ENCODE measurements at places on chromosomes 13 and 19.

DNA sequence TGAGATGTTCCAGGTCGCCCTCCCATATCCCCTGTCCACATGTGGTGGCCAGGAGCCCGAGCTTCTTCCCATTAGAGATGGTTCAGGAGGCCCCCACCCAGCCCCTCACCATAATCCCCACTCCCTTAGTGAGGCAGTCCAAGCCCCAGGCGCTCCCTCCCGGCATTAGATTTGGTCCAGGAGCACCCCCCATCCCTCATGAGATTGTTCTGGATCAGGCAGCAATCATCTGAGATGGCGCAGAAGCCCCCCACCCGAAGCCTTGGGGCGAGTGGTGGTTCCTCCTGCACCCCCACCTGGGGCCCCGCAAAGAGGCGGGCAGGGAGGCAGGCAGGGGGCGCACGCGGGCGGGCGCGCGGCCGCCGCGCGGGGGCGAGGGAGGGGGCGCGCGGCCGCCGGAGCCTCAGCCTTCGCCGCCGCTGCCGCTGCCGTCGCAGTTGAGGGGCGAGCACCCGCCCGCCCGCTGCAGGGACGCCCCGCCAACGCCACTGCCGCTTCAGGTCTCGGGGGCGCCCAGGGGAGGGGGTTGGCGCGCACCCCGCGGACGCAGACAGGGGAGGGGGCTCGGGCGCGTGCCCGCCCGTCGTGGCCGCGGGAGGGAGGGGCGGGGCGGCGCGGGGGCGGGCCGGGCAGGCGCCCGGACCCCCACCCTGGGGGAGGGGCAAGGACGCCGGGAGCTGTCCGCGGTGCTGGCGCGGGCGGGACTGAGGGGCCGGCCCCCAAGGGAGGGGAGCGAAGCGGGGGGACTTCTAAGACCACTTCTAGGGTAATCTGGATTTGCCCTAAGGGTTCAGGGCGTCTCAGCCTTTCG lies 46.4 kb upstream of the SHKBP1 start:
- no peak for DNase-seq

DNA sequence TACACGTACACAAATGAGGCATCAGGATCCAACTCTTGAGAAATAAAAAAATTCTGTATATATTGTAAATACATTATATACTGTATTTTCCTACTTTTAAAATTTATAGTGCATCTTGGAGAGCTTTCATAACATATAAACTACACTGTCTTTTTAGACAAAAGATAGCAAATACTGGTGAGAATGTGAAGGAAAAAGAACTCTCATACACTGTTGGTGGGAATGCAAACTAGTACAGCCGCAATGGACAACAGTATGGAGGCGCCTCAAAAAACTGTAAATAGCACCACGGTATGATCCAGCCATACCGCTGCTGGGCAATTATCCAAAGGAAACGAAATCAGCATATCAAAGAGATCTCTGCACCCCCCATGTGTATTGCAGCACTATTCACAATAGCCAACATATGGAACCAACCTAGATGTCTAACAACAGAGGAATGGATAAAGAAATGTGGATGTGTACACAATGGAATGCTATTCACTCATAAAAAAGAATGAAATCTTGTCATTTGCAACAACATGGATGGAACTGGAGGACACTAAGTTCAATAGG lies 292.4 kb downstream of the EFNB2 start:
- no peak for DNase-seq

- no peak for DNase-seq
These were observed 1.2 kb downstream of the S1PR4 start for GRCh38 chr19:3179739-3180293.

DNA sequence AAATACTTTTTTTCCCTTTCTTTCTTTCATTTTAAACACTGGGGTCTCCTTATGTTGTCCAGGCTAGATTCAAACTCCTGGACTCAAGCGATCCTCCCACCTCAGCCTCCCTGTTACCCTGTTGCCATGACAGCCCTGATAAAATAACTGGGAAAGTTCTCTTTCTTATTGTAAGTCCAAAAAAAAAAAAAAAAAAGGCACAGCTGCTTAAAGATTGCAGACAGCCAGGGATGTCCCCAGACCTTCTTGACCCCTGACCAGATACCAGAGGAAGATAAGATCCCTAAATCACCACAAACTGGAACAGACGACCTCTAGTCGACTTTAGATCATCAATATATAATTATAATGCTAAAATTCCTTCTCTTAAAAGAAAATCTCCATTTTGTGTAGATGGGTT lies 1.1 kb upstream of the MVB12A start:
- DNase-seq = no peak

DNA sequence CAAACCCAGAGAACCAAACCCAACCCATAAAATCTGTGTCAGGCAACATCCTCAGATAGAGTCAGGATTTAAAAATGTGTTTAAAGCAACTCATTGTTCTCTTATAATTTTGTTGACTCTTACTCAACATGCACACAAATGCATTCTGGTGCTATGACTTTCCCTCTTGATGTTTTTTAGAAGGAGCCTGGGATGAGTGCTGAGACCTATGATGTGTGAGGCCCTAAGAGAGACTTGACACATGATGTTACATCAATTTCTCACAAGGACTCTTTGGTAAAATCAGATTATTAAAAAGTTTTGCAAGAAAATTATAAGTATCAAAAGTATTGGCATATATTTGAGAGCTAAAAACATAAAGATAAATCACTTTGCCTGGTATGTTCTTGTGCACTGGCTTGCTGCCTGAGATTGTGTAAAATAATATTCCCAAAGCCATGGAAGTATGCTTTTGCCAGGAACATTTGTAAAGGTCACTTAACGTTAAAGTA lies 173.9 kb downstream of the DCLK1 start:
- DNase-seq = peak; percentile 69

GRCh38 chr13:37893321-37893720 lies 23.7 kb upstream of the TRPC4 start:
- no peak for DNase-seq

- DNase-seq = no peak
These were observed 15.8 kb upstream of the ELF1 start for GRCh38 chr13:41034881-41035280.

DNA sequence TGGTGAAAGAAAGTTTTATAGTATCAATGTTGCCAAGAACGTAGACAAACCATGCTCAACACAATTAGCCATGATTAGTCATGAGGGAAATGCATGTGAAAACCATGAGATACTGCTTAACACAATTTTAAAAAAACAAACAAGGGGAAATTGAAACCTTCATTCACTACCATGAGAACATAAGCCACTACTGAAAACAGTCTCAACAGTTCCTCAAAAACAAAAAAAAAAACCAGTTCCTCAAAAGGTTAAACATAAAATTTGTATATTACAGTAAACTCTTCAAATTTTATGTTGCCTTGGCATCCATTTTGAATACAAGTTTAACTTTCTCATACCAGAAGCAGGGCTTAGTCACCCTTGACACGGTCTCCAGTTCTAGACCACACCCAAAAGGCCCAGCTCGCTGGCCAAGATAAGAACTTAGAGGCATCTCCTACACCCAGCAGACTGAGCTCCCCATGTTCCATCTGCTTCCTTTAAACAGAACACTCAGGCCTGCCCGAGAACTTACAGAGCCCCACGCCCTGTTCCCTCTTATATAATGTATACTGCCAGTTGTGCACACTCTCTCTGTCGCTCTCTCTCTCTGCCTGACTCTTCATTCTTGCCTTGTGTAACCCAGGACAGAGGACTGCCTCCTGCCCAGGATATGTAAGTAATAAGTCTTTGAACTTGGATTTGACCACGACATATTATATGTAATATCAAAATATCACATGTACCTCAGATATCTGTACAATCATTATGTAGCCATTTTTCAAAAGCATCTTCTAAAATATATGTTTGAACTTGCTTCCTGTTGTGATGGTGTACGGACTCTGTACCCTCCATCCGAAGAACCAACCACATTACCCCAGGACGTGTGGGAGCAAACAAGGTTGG lies 67.4 kb downstream of the STK24 start:
- peak; percentile 76 for DNase-seq

DNA sequence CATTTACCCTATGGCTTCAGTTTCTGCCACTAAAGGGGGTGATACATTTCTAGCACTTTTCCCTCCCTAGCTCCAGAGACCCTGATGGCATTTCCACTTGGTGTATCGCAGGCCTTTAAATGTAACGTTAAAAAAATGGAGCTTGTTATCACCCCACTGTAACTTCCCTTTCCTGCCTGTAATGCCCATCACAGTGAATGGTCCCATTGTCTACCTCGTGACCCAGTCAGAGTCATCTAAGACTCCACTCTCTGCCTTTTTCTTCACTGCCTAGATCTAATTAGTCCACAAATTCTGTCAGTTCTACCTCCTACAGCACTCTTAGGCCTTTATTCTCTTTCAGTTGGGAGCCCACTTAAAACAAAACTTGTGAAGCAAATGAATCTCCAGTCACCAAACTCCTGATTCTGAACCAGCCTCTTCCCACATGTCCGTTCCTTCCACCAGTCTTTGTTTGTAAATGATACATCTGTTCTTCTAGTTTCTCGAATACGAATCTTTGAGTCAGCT lies 64.8 kb downstream of the NHLRC3 start:
- no peak for DNase-seq

Measured in fibroblast of gingiva (primary cell).